ENCODE measurements at places on chromosomes 11 and 22.

- DNase-seq: no peak
Observed at GRCh38 chr22:23922921-23923320, 28.7 kb downstream of the MIF start.

GRCh38 chr11:124941703-124942102 is 5.9 kb upstream of the HEPACAM start:
- DNase-seq: no peak

DNA sequence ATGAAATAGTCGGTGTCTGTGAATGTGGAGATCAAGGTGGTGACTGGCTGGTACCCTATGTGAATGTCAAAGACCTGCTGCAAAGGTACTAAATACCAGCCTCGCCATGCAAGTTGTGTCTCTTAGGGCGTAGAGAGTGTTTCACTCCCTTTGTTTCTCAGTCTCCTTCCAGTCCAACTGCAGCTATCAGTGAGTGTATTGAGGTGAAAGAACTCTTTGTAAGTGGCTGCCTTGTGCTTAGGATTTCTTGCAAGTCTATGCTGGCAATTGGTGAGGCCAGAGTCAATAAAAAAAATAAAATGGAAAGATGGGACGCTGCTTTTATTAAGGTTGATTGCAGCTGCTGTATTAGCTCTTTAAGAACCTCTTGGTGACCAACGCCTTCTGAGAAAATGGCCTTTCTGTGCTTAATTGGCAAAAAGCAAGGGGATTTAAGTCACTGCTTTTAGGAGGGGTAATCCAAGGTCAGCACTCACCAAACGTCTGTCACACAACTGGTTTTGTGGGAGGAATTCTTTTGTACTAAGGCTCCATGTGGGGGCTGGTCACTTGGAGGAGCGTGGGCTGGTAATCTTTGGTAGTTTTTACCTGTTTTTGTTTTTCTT is 95.1 kb downstream of the PARVA start:
- no peak for DNase-seq

GRCh38 chr11:12772324-12772723 is 98.1 kb downstream of the TEAD1 start:
- DNase-seq: no peak

DNA sequence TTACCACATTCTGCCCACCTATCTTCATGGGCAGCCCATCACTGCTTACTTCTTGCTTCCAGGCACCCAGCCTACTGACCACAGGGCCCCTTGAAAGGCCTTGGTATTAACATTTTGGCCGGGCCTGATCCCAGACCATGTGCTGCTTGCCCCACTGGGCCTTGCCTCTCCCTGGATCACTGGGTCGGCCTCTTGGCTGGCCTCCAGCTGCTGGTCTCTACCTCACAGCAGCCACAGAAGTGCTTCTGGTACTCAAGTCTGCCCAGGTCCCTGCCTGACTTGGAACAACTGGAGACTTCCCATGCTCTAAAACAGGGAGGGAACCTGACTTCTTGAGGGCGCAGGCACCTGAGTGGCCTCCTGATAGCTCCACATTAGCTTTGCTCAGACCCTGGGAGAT is 63.6 kb downstream of the THAP12 start:
- no peak for DNase-seq

GRCh38 chr11:19084661-19085315 is 24.3 kb upstream of the MRGPRX2 start:
- DNase-seq: no peak

- no peak for DNase-seq
Observed at GRCh38 chr11:23310276-23310675, 450.0 kb upstream of the CCDC179 start.

- no peak for DNase-seq
Observed at GRCh38 chr22:48797731-48798130, 1029.9 kb downstream of the BRD1 start.

DNA sequence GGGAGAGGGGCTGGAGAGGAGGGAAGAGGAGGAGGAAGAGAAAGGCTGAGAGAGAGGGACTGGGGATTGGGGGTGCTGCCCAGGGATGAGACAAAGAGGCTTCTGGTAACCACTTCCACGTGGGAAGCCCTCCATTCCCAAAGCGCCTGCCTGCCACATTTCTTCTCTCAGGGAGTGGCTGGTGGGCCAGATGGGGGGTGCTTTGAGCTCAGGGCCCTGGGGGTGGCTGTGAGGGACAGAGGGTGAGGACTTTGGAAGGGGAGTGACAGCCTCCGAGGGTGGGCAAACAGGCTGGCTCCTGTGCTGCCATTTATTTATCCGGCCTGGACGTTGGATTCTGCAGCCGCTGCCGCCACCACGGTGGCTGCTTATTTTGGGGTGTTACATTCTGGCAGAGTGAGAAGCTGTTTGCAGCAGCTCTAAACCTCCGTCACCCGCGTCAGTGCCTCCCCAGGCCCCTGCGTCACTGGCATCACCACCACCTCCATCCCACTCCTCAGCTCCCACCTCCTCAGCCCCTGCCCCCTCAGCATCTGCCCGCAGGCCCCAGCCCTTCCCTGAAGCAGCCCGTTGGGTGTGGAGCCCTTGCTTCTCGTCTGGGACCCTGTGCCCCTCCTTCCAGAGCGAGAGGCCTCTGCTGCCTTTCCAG is 1.6 kb downstream of the RTN4RL2 start:
- DNase-seq: no peak
